ENCODE measurements at places on chromosomes 1 and 21.

- no peak for DNase-seq
Observed at GRCh38 chr1:226496453-226497015, 52.0 kb upstream of the STUM start.

DNA sequence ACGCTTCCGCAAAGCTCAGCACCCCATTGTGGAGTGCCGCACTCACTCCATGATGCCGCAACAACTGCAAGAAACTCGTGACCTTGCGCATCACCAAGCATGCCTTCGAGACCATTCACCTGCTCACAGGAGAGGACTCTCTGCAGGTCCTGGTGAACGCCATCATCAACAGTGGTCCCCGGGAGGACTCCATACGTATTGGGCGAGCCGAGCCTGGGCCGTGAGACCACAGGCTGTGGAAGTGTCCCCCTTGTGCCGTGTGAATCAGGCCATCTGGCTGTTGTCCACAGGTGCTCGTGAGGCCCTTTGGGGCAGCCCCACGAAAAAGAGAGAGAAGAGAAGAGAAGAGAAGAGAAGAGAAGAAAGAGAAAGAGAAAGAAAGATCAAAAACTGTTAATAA lies 23.2 kb downstream of the SPATA45 start:
- DNase-seq = no peak

GRCh38 chr1:204114606-204115005 lies 37.2 kb downstream of the ETNK2 start:
- DNase-seq = no peak

- DNase-seq = no peak
Observed at GRCh38 chr1:8397511-8397910, 79.6 kb downstream of the SLC45A1 start.

DNA sequence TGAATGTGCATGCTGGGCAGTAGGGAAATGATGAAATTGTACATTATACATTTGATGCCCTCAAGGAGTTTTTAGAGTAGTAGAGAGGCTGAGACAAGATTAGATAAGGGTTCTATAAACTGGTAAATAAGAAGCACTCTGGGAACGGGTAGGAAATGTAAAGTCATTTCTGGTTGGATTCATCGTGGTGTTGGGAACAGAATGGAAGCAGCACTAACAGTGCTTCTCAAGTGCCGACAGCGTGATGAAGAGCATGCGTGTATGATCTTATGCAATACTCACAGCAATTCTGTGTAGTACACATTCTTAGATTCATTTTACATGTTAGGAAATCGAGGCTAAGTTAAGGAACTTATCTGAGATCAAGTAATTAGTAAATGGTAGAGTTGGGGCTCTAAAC lies 45.9 kb downstream of the GPR88 start:
- no peak for DNase-seq

GRCh38 chr1:214854126-214854875 lies 228.2 kb upstream of the KCNK2 start:
- DNase-seq = no peak

DNA sequence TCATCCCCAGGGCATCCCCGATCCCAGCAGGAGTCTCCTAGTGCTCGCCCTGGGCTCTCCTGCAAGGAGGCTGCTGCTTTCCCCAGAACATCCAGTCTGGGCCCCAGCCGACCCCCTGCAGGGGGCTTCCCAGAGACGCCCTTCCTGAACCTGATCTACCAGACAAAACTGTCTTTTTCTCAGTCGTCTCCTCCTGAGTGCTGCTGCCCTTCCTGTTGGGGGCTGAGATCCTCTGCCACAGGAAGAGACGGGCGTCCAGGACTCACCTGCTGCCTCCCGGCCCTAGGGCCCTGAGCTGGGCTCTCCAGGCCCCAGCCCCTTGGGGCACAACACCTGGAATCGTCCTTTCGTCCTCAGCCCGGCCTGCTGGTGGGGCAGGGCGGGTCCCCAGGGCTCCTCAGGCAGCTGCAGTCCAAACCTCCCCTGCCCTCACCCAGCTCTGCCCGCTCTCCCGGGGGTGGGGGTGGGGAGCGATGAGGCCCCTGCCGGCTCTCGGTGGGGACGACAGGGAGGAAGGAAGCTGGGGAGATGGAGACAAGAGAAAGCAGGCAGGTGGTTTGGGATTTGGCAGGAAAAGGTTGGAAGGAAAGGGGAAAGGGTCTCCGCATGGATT lies 36.9 kb downstream of the TP73 start:
- no peak for DNase-seq

DNA sequence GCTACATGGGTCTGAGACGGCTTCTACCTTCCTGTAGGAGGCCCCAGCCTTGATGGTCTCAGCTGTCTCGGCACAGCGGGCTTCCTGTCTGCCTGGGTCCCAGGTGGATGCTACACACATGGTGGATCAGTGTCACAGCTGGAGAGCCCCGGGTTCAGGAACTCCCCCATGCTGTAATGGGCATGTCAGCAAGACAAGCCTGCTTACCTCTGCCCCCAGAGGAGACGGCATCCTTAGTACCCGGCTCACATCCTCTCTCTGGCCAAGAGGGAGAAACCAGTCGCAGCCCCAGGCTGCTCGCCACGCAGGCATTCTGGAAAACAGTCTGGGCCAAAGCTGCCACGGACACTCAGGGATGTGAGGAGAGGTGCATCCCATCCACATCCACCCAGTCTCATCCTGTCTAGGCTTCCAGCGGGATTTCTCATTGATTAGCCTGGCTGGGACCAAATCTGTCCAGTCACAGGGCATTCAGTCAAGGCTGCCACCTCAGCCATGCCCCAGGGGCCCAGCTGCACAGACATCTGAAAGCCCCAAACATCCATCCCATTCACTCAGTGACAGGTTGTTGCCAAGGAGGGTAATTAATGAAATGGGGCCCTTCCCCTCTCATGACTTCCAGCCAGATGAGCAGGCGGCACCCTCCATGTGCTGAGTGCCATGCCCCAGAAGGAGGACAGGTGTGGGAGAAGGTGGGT lies 10.5 kb downstream of the SNAP47 start:
- DNase-seq = no peak

GRCh38 chr21:45032977-45033710 lies 41.2 kb upstream of the ADARB1 start:
- no peak for DNase-seq

DNA sequence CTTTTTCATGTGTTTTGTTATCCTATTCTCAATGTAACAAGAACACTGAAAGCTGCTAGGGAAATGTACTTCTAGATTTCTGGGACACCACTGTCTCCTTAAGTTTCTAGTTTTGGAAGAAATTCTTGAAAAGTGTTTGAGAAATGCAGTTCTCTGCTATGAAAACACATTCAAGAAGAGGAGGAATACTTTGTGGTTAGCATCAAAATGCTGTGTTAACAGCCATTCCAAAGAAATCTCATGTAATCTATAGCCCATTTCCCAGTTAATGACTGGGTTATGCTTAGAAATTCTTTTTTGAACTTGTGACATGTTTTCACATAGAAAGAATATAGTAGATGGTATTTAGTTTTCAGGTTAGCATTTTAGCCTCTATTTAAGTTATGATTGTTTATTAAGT lies 6.0 kb downstream of the RAVER2 start:
- DNase-seq = no peak

DNA sequence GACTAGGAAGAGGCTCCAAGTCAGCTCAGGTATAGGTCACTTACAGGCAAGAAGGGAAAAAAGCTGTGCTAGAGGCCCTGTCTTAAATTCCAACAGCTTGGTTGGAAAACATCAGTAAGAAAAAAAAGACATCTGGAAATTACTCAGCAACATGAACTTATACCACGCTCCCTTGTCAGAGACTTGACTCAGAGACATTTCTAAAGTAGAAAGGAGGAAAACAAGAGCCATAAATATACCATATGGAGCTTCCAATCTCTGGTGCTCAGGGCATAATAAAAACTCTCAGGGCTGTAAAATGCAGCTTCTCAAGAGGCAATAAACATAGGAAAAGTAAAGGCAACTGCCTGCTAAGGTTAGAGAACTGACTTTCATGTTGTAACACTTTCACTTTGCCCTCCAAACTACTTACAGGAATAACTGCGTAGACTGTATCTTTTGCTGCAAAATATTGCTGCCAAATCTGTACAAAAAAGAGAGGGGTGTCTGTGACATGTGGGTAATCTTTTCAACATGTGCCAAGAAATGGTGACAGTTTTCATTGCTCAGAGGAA lies 14.7 kb downstream of the ATPAF1 start:
- DNase-seq = no peak

GRCh38 chr1:70518106-70518505 lies 107.0 kb downstream of the CTH start:
- peak; percentile 24 for DNase-seq

DNA sequence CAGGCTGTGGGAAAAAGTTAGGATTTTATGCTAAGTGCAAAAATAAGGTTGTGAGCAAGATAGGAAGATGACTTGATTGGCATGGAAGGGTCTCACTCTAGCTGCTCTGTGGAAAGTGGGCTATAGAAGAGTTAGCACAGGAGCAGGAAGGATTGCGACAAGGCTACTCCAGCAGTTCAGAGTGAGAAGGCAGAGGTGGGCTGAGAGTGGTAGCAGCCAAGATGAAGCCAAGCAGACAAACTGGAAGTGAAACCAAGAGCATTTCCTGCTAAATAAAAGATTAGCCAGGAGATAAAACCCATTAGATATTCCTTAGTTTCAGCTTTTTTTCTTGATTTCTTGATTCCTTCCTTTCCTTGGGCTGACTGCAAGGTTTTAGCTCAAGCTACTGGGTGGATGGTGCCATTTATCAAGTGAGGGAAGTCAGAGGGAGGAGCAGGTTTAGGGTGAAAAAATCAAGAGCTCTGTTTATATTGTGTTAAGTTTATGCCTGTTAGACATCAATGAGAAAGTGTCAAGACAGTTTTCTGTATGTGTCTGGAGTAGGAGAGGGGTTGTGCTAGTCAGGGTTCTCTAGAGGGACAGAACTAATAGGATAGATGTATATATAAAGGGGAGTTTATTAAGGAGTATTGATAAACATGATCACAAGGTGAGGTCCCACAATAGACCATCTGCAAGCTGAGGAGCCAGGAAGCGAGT lies 33.1 kb upstream of the ZNF644 start:
- no peak for DNase-seq

GRCh38 chr1:162195567-162195966 lies 126.1 kb downstream of the NOS1AP start:
- no peak for DNase-seq

- no peak for DNase-seq
Observed at GRCh38 chr1:246582301-246583055, 16.2 kb downstream of the CNST start.

DNA sequence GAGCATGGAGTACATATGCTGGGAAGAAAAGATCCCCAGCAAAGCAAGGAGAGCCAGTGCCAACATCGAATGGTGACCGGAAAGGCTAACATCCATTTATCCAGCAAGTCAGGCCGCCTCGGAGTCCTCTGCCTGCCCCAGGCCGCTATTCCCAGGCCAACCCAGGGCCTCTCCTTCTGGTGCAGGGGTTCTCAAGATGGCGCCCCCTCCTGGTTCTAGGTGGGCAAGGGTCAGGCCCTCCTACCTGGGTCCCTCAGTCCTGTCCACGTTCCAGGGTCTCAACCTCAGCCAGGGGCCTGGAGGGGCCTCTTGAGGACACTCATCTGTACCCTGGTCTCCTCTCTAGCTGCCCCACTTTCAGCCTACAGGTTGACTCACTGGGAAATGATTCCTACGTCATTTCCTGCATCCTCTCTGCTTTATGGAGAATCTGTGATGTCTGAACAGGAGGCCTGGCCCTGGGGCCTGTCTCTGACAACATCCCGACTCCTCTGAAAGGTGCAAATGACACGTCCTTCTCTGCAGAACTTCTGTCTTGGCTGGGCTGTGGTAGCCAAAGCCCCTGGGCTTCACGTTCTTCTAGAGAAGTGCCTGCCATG lies 145.3 kb downstream of the PSMG1 start:
- DNase-seq = peak; percentile 27

DNA sequence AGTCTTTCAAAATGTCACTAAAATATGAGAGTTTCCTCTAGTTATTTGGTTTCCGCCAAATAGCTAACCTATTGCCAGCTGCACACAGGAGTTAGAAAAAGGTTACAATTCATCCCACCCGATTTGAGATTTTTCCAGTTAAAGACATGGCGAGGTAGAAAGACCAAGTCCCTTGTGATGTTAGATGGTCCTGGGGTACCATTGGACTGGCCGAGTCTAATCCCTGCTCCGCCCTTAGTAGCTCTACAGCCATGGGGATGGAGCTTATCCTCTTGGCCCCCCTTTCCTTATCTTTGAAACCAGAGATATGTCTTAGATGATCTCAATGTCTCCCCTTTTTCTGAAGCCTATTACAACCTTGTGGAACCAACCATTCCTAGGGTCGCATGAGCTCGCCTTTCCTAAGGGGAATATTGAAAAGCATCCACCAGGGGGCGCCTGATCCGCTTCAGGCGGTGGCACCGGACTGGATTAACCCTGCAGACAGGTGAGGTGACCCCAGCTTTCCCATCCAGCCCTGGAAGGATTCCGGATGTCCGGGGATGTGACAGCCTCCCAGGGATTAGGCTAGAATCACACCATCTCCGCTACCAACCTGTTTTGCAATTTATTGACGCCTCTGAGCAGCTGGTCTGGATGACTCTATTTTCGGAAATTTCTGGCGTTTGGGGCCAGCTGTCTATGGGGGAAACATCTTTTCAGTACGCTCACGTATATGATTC lies 68.3 kb upstream of the SIM2 start:
- DNase-seq = peak; percentile 77
